ENCODE measurements at places on chromosomes 2 and 18. TPM values are rescaled to one million over a fixed set of nuclear protein-coding genes. Genes with fewer than 3 reads are reported as not detected.

DNA sequence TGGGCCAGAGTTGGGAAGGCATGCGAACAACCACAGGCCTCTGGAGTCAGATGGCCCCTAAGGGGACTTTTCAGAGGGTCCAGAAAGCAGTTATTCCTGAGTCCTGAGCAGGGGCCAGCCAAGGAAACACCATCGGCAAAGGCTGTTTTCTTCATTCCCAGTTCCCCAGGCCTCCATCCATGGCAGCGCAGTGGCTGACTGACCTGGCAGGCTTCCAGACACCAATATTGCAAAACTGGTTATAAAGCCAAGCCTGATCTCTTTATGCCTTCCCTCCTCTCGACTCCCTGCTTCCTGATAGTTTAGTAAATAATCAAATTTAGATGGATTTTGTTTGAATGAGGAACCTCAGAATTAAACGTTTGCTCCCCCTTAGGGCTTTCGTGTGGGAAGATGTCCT is 133.4 kb upstream of the ITGA6 start:
- no peak for DNase-seq
- H3K27ac ChIP-seq: no peak overlapping the region
- H3K36me3 ChIP-seq: no peaks in the 10 kb centered on the region
- peaks cover 6% of the 10 kb centered on the region for H3K27me3 ChIP-seq
- no peaks in the 10 kb centered on the region for H3K4me1 ChIP-seq

The SIX3 gene
- total RNA-seq: not detected

DNA sequence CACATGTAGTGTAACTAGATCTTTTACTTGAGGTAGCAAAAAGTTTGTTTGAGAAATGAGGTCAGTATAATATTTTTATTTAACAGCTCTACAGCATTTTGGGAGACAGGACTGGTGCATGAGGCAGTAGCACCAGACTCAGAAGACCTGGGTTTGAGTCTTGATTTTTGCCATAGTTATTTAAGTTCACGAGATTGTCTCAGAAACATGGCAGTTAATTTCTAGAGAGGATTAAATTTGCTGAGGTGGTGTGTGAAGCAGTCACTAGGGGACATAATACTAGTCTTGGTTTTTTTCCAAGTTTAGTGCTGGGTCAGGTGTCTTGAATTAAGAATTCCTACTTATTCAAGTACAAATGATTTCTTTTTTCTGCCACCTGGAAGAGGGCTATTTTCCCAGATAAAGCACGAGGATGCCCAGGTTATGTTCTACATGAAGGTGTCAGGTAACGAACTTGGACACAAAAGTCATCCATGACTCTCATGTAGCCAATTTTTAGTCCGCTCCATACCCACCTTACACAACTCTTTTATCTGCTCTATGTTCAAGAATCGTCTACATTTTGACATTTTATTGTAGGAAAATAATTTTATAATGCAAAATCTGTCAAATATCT is 1.4 kb downstream of the MARCHF7 start:
- H3K4me1 ChIP-seq: peaks cover 22% of the 10 kb centered on the region
- DNase-seq: peak; percentile 39
- peak overlapping the region; percentile 83 for H3K4me3 ChIP-seq
- H3K27ac ChIP-seq: peak overlapping the region; percentile 93

The RAB27B gene
- total RNA-seq: 0.88 TPM

- peaks cover 3% of the 10 kb centered on the region for H3K4me1 ChIP-seq
- peak overlapping the region; percentile 9 for H3K4me3 ChIP-seq
- H3K36me3 ChIP-seq: no peaks in the 10 kb centered on the region
- H3K27ac ChIP-seq: no peak overlapping the region
- no peak for DNase-seq
These were observed 3.6 kb downstream of the SOX11 start for GRCh38 chr2:5695654-5696403.

DNA sequence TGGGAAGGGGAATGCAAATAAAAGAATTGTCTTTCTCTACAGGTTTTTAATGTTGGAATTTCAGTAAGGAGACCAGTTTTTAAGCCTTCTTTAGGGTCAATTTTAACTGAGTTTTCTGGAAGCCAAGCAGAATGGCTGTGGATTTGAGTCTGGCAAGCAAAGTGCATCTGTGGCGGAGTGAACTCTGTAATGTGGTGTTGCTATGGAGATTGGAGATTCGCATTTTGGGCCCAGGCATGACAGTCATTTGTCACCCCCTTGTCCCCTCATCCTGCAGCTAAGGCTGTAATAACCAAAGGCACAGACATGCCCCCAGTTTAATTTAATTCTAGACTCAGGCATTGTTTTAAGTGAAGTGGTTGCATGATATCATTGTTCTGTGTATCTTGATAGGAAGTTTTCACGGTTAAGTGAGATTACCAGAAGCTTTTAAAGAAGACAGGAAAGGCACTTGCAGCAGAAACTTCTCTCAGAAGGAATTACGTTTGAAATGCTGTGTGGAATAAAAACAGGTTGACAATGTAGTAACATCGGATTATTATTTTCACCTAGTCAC is 30.6 kb downstream of the ARMC9 start:
- no peak overlapping the region for H3K4me3 ChIP-seq
- DNase-seq: peak; percentile 12
- no peak overlapping the region for H3K27ac ChIP-seq
- peaks cover 22% of the 10 kb centered on the region for H3K4me1 ChIP-seq
- no peaks in the 10 kb centered on the region for H3K36me3 ChIP-seq
